ENCODE measurements at places on chromosomes 4 and X.

DNA sequence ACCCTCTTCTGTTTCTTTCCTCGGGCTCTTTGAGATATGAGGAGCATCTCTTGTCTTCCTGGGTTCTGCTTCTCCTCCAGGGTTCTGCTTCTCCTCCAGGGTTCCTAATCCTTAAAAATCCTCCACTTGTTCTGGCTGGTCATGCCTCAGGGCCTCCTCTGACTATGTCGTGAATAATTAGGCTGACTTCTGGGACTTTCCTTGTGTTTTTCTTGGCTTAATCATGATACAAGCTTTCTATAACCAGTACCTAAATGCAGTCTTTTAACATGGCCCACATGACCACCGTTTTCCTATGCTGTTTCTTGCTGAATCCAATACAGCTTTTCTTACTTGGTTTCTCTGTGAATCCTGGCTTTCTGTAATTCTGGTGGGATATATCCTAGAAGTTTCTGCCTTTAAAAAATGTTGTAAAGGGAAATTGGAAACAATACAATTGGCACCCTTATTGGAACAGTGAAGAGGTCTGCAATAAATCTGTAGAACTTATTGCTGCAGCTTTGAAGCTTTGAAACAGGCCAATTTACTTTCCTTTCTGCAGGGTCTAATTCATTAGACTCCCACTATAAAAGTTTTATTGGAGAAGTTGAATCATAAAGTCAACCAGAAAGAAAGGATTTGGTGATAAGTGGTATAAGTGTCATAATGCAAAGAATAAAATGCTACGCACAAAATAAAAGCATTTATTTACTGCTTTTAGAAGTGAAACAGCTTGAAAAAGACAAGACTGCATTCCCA is 213.1 kb downstream of the UGT8 start:
- DNase-seq = no peak

DNA sequence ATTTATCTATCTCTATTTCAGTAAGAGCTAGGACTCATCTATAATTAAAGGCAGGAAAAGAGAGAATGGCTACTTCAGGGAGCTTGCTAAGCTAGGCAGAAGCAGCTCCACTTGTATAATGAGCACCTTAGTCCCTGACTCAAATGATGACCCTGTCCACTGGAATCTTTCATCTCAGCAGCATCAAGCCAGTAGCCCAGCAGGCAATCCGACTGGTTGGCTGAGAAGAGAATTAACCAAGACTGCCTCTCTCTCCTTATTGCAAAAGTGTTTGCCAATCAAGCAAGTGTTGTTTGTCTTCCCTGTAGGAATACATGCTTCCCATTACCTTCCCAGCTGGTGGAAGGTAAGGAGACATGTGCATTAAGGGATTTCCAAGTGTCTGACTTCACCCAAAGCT is 3.9 kb upstream of the SPOCK3 start:
- DNase-seq = no peak

- DNase-seq = no peak
Observed at GRCh38 chr4:172806841-172807240, 361.8 kb upstream of the GALNT7 start.

DNA sequence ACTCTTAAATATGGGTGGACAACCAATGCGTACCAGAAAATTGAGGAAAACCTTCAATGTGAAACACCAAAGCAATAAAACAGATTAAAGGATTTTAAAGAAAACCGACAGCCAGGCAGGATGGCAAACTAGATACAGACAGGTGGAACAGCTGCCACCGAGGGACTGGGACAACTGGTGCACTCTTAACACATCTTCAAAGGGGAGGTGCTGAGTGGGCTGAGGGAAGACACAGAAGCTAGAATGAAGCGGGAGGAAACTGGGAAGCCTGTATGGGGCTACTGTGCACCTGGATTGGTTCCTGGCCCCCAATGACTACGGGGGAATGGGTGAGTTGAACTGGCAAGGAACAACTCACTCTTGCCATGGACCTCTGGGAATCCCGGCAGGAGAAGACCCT is 20.7 kb downstream of the ZNF280C start:
- no peak for DNase-seq

DNA sequence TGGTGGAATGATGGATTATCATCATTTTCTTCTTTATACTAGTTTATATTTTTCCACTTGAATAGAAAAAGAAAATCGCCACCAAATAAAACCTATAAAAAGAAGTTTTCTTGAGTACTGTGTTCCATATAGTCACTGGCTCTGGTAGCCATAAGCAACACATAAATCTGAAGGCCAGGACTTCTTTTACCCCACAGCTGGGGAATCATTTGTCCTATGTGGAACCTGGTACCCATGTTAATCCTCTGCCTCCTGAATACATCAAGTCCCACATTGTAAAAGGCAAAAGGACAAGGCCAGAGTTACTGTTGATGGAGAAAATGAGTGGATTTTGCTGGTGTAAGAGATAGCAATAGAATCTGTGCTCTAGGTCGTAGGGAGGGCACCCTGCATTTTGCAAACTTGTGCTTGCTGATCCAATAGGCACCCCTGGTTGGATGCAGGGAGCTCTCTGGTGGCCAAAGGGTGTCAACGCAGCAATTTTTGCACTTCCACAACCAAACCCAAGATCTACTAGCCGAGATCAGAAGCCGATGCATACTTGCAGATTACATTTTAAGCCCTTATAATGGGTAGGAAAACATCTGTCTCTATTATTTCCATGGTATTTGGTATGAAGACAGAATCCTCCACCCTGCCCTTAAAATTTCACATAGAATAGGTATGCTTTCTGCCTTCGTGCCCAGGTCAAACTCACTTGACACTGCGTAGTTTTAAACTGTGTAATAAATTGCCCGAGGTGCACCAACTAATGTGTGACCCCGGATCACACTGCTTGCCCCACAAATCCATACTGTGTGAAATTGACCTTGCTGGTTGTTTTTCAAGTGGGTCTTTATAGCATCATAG is 146.2 kb upstream of the SCML1 start:
- DNase-seq = peak; percentile 64

- no peak for DNase-seq
Observed at GRCh38 chr4:168879188-168879587, 130.9 kb downstream of the CBR4 start.

DNA sequence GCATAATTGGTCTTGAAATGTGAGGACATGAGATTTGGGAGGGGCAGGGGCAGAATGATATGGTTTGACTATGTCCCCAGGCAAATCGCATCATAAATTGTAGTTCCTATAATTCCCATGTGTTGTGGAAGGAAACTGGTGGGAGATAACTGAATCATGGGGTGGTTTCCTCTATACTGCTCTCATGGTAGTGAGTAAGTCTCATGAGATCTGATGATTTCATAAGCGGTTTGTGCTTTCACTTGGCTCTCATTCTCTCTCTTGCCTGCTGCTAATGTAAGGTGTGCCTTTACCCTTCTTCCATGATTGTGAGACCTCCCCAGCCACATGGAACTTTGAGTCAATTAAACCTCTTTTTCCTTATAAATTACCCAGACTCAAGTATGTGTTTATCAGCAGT is 2595.9 kb downstream of the PCDH7 start:
- no peak for DNase-seq

- no peak for DNase-seq
Observed at GRCh38 chr4:74378573-74378972, 13.6 kb downstream of the EREG start.

DNA sequence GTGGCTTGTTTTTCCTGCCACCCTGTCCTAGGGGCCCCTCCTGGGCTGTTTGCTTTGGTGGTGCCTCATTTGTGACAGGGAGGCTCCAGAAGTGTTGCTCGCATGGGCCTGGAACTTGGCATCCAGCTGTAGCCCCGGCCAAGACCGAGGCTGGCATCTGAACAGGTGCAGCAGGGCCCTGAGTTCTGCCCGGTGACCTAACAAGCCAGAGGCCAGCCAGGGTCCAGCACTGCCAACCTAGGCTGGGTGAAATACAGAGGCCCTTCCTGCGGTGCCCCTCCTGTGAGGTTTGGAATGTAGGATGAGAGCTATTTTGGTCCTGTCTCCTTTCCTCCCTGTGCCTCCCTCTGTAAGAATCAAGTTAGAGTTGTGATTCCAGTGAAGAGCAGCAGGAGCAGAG is 58.5 kb downstream of the STARD8 start:
- DNase-seq = no peak

- no peak for DNase-seq
Observed at GRCh38 chrX:118528071-118528737, 32.6 kb downstream of the DOCK11 start.

DNA sequence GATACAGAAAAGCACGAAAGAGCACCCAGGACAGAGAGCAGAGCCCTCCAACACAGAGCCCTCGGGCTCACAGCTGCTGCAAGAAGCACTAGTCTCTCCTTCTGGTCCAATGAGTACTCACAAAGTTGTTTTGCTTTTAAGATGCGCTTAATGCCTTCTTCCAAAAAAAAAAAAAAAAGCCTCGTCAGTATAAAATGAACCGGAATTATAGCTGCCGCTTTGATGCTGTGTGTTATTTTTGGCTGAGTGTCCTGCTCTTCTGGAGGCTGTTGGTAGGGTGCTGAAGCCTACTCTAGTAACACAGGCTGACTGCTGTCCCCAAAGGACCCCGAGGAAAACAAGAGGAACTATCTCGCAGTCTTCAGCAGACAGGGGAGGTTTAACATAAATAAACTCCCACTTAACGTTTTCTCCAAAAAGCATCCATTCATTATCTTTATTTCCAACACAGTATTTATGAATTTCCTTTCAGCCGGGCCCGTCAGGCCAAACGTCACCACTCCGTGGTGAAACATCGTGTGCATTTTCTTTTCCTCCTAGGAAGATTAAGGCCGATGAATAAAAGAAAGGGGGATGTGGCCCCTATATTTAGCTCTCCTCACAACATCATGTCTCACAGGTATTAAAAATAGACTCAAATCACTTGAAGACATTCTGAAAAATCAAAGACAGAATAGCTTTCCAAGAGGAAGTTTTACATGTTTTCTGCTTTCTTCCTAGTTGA is 213.7 kb upstream of the PPARGC1A start:
- no peak for DNase-seq

DNA sequence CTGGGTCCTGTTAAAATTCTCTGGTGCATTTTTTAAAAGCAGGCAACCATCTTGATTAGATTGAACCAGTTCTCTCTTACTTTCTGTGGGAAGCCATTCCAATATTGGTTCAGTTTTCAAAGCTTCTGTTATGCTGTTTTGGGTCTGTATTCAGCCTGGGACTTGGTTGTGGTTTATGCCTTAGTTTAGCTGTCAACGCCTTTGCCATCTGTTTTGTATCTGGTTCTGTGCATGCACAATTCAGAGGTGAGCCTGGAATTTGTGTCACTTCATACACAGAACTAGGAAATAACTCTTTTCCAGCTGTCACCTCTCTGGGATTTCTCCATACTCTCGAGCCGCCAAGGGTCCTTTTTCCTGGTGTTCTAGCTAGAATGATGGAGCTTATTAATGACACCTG is 46.2 kb downstream of the STAP1 start:
- DNase-seq = no peak

GRCh38 chrX:45513042-45513441 is 312.4 kb upstream of the DIPK2B start:
- DNase-seq = no peak

- no peak for DNase-seq
Observed at GRCh38 chrX:133072566-133072965, 24.3 kb downstream of the USP26 start.

GRCh38 chr4:52977252-52977651 is 115.1 kb downstream of the RASL11B start:
- no peak for DNase-seq

- DNase-seq = no peak
Observed at GRCh38 chrX:96771486-96771885, 86.8 kb downstream of the DIAPH2 start.

Measured in left hindlimb (tissue), 1 donor.